ENCODE measurements at places on chromosomes 5 and 9.
A peak's percentile ranks its signal among the peaks of the same experiment; 100 is the strongest.

GRCh38 chr9:130692321-130692720 lies 1.3 kb upstream of the EXOSC2 start:
- DNase-seq, result peak; percentile 93

GRCh38 chr9:97740848-97741821 lies 44.0 kb upstream of the XPA start:
- DNase-seq, result peak; percentile 84

DNA sequence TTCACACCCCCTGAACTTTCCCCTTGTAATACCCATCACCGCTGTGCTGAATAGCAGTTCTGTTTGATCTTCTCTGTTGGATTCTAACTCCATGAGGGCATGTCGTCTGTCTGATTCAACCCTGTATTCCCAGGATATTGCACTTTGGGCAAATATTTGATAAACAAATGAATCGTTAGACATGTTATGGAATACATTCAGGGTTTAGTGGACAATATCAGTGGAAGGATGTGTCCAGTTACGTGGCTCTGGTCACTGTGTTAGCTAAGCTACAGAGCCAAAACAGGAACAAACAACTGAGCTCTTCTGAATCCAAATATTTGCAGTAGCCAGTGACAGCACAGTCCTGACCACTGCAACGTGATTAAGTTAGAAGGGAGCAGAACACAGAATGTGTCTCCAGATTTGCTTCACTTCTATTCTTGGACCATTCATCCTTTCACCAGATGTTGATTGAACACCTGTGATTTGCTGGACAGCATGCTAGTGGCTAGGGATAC lies 13.2 kb downstream of the ANGPTL2 start:
- no peak for DNase-seq

GRCh38 chr5:61578858-61579503 lies 246.9 kb downstream of the ZSWIM6 start:
- DNase-seq, result no peak

DNA sequence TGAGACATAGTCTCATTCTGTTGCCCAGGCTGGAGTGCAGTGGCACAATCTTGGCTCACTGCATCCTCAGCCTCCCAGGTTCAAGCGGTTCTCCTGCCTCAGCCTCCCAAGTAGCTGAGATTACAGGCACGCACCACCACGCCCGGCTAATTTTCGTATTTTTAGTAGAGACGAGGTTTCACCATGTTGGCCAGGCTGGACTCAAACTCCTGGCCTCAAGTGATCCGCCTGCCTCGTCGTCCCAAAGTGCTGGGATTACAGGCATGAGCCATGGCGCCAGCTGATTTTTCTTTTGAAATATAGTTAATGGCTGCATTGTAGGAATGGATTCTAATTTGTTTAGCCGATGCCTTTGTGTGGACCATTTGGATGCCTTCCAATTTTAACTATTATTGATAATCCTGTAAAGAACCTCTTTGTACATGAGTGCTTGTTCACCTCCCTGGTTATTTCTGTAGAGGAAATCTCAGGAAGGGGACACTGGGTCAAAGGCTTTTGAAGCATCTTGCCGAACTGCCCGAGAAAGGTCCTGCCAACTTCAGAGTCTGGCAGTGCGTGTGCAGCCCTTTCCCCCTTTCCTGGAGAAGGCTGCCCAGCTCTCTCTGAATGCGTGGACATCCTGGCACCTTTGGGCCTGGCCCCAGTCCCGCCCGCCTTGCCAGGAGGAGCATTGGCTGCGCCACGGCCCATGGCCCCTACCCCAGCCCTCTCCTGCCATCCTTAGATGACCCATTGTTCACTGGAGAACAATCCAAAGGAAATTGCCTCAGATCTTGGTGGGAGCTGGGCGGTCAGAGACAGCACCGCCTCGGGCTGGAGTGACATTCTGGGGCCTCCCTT lies 8.9 kb upstream of the NUP214 start:
- no peak for DNase-seq

GRCh38 chr5:1338506-1339070 lies 6.3 kb downstream of the CLPTM1L start:
- no peak for DNase-seq

DNA sequence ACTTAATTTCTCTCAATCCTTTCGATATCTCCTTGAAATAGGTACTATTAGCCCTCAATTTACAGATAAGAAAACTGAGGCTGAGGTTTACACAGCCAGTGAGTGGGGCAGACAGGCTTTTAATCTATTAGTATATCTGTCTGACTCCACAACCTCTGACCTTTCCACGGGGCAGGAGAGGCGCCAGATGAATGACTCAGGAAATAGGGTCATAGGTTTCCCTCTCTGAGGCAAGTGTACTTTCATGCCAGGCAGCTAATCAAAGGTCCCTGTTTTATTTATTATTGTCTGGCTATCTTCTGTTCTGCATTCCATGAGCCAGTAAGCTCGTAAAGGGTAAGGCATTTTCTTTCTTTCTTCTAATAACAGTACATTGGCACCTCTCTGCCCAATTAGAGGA lies 79.6 kb upstream of the KLF4 start:
- no peak for DNase-seq

DNA sequence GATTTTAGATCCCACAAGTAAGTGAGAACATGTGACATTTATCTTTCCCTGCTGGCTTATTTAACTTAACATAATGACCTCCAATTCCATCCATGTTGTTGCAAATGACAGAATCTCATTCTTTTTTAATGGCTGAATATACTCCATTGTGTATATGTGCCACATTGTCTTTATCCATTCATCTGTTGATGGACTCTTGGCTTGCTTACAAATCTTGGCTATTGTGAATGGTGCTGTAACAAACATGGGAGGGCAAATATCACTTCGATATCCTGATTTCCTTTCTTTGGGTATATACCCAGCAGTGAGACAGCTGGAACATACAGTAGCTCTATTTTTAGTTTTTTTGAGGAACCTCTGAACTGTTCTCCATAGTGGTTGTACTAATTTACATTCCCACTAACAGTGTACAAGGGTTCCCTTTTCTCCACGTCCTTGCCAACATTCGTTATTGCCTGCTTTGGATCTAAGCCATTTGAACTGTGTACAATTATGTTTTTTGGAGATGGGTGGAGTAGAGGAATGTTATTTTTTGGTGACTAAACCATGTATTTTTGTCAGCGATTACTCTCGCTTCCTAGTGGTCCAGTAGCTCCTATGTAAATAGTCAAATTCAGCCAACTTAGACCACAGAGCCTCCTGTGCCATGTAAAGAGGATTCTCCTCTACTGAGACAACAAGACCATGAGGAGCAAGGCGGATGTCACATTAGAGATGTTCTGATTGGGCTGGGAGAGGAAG lies 60.6 kb downstream of the TNFSF15 start:
- DNase-seq, result no peak

DNA sequence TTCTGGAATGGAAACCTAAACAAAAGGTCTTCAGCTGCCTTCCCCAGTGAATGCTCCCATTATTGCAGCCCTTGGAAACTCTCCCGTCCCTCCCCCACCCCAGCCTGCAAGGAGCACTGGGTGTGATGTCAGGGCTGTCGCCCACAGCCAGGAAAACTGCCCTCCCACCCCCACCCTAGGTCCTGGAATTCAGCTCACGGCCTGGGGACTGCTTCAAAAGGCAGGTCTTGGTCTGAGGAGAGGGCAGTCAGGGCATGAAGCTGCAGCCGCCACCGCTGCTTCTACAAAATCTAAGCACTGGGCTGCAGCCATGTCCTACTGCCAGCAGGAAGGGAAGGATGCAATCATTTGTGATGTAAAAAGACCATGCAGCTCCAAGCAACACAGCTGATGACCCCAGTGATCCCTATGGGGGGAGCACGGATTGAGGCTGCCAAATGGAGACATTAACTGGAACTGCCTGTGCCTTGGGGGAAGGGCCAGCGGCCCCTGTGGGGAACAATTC lies 11.4 kb downstream of the GRHPR start:
- peak; percentile 55 for DNase-seq

GRCh38 chr5:95880081-95880926 lies 57.8 kb upstream of the GLRX start:
- DNase-seq, result no peak

GRCh38 chr5:132655821-132656773 lies 1.9 kb upstream of the IL13 start:
- DNase-seq, result peak; percentile 55

DNA sequence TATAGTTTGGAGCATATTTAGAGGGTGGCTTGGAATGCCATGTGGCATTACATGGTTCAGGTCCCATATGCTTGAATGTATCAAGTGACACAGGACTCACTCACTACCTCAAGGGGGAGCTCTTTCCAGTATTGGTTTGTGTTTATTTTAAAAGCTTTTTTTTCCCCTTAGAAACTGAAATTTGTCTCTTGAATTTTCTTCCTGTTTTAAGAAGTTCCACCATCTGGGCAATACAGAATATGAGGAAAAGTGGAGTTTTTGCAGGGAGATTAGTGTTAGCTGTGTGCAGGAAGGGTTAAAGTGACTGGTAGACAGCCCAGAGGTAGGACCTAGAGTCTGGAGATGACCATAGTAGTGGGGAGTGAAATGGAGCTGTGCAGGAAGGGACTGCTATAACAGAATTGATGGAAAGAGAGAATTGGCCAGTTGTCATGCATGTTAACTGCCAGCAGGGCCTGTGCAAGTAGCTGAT lies 36.6 kb downstream of the CTNNA1 start:
- DNase-seq, result peak; percentile 15

DNA sequence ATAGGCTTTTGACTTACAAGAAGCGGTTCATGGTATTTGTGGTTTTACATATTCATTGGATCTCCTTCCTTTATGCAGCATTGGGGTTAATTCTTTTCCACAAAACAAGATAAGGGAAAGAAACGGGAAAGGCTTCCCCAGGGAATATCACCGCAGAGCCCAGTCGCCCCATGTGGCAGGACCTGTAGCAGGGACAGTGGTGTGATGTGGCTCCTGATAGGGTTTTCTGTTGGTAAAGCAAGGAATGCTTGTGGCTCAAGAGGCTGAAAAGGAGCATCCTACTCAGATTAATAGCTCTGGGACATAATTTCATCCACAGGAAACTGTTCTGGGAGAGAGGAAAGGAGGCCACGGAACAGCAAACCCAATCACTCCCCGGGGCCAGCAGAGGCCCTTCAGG lies 699.9 kb downstream of the MTRR start:
- DNase-seq, result no peak

DNA sequence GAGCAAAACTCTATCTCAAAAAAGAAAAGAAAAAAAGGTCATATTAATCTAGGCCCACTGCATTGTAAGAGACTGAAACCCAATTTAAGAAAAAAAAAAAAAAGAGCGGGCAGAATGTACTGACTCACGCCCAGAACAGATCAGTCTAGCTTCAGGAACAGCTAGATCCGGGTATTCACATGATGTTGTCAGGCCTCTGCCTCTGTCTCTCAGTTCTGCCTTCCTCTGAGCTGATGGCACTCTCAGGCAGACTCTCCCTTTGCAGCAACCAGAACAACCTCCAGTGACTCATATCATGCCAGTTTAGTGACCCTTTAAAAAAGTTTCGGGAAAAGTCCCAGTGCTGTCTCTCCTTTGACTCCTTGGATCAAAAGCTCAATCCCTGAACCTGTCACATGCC lies 53.0 kb downstream of the NEURL1B start:
- DNase-seq, result no peak

DNA sequence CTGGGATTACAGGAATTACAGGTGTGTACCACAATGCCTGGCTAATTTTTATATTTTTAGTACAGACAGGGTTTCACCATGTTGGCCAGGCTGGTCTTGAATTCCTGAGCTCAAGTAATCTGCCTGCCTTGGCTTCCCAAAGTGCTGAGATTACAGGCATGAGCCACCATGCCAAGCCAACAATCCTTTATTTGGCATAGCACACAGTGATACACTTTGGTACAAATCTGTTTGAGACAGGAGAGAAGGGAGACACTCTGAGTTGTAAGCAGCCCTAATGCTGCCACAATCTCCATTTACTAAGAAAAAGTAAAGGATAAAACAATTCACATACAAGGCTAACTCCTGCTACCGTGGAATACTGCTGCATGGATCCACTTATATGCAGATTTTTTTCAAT lies 177.8 kb downstream of the RAPGEF6 start:
- DNase-seq, result no peak

GRCh38 chr9:125750627-125751011 lies 3.4 kb downstream of the PBX3 start:
- no peak for DNase-seq

GRCh38 chr5:64273276-64273675 lies 107.6 kb downstream of the RNF180 start:
- DNase-seq, result no peak

- no peak for DNase-seq
Observed at GRCh38 chr9:1457460-1457859, 407.3 kb downstream of the DMRT2 start.

GRCh38 chr5:14745188-14745563 lies 80.7 kb downstream of the OTULIN start:
- no peak for DNase-seq

GRCh38 chr5:10981932-10982331 lies 220.9 kb upstream of the DAP start:
- DNase-seq, result no peak

GRCh38 chr5:9090381-9091026 lies 455.4 kb downstream of the SEMA5A start:
- no peak for DNase-seq

- DNase-seq, result no peak
Observed at GRCh38 chr9:109600142-109600541, 102.0 kb upstream of the PTPN3 start.

DNA sequence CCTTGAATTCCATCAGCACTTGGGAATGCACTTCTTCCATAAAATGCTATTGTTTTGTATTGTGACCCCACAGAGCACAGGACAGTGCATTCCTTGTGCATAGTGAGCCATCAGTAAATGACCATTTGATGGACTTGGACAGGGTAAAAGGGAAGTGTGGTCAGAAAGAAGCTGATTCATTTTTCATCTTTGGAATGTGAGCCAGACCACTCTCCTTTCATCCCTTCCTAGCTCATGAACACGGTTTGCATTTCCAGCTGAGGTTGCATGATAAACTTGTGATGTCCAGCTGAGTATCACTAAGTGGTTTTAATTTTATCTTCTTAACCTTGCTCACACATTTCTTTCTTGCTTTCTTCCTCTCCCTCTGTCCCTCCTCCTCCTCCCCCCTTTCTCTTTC lies 101.3 kb downstream of the NUDT12 start:
- DNase-seq, result no peak

- no peak for DNase-seq
Observed at GRCh38 chr9:94554078-94554438, 825 bp upstream of the PCAT7 start.

DNA sequence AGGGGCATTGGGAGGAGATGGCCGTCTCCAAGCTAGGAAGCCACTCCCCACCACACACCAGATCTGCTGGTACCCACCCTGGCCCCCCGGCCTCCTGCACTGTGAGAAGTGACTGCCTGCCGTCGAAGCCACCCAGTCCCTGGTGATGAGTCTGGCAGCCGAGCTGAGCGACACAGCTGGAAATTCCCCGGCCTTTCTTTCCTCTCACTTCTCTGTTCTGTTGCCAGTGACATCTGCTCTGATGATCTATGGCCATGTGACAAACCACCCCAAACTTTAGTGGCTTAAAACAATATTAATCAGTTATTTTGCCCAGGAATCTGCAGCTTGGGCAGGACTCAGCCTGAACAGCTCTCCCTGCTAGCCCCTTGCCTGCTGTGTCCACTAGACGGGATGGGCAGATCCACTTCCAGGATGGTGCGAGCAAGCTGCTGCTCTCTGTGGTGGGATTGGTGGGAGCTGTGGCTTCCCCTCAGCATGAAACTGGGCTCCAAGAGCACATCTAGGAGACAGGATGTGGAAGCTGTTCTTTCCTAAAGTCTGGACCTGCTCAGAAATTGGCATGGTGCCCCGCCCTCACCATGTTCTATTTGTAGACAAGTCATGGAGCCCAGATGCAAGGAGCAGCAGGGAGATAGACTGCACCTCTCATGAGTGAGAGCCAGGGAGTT lies 211.2 kb downstream of the GADD45G start:
- DNase-seq, result no peak

GRCh38 chr9:137354845-137355760 lies 53.0 kb upstream of the NRARP start:
- DNase-seq, result no peak

Measured in WTC11 (cell line).